ENCODE measurements at places on chromosomes 12 and 14. TPM values are rescaled to one million over a fixed set of nuclear protein-coding genes. Genes with fewer than 3 reads are reported as not detected.

DNA sequence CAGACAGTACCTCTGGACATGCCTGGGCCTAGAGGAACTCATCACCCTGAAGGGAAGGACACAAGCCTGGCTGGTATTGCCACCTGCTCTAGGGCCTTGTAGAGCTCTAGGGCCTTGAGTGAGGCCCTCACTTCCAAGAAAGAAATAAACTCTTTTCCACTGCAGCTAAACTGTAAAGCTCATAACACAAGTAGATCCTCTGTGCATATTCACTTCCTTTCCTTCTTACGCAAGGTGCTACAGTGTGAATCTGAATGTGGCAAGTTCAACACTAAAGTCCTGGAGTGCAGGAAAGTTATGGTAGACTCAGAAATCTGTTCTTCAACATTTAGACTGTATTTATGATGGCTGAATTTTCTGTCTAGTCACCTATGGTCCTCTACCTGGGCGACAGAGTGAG is 14.5 kb downstream of the RNASE3 start:
- no peak for DNase-seq

DNA sequence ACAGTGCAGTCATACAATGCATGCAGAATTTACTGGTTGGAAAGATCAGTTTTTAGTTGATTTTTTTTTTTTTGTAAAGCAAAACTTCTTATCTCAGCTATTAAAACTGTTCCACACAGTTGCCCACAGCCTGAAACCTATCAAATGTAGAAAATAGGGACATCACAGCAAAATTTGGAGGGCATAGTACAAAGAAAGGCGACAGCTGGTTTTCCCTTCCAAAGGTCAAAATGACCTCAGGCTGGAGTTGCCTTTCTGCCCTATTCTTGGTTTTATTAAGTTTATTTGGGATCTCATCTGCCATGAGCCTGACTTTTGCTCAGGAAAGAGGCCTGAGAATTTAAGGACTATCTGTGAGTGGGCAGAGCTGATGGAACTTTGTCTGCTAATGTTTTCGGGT is 28.5 kb downstream of the NOPCHAP1 start:
- no peak for DNase-seq

DNA sequence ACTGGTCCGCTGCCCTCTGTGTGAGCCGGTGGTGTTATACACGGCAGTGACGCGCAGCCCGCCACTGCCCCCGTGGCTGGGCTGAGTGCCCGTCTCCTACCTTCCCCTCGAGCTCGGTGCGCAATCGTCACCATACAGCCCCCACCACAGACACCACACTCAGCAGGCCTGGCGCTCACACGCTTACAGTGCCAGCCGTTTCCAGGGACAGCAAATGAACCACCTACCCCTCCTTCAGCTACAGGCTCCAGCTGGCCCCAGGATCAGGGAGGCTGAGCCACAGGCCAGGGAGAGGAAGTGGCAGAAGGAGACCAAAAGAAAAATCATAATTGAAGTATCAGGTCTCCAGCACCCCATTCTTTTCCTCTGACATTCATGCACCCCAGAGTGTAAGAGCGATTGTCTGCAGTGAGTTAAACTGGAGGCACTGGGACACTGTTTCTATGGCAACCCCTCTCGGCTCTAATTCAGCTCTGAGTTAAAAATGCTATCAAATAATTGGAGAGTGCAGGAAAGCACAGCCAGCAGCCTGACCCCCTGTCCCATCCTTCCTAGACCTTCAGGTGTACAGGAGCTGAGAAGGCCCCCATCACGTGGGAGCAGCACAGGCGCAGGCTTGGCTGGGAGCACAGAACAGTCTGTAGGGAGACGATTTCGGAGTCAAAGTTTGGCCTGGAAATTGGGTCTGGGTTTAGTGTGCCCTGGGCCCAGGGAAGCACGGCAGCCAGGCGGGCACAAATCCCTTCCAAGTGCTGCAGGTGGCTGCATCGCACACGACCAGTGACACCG is 18.0 kb downstream of the LRTM2 start:
- no peak for DNase-seq

- no peak for DNase-seq
Observed at GRCh38 chr12:56220611-56221231, 1.0 kb downstream of the RNF41 start.

GRCh38 chr14:99075771-99076375 is 196.1 kb downstream of the BCL11B start:
- DNase-seq = no peak

DNA sequence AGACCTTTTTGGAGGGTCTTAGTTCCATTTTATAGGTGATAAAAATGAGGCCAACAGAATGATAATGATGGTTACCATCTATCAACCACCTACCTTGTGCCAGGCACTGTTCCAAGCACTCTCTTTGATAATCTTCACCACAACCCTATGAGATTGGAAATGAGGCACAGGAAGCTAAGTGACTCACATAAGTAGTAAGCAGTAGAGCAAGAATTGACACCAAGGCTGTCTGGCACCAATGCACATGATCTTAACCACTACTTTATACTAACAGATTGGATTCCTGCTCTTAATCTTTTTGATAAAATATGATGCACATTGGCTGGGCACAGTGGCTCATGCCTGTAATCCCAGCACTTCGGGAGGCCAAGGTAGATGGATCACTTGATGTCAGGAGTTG is 91.4 kb downstream of the DRAM1 start:
- no peak for DNase-seq

- DNase-seq = peak; percentile 33
Observed at GRCh38 chr14:59483363-59483762, 845 bp downstream of the L3HYPDH start.

DNA sequence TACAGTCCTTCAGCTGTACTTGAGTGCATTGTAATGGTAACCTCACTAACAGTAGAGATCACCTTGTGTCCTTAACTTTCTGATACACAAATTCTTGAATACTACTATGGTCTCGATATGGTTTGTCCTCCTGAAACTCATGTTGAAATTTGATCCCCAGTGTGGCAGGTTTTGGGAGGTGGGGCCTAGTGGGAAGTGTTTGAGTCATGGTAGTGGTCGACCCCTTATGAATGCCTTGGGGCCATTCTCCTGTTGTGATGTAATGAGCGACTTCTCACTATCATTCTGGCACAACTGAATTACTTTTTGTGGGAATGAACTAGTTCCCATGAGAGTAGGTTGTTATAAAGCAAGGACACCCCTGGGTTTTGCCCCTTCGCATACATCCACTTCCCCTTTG is 52.3 kb downstream of the IPO8 start:
- DNase-seq = no peak

DNA sequence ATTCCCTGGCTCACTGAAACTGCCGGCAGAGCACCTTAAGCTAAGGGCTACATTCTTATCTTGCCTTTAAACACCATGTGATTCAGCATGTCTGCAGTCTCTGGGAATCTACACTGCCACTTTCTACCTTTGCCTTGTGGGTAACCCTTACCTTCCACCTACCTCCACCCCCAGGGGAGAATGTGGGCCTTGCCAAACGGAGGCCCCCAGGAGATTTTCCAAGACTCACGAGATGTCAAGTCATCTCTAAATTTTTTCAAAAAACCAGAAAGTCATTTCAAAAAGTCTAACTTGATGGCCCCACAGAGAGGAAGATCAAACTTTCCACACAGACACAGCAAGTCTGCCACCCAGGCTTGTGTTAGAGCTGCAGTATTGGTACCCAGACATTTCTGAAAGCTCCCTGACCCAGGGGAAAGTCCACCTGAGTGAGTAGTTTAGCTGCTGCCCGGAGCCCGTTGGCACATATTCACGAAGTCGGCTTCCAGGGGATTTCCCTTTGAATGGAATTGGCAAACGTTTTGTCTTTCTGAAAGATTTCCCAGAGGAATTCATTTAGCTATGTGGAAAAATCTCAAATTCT is 4.7 kb upstream of the PSMA6 start:
- no peak for DNase-seq

DNA sequence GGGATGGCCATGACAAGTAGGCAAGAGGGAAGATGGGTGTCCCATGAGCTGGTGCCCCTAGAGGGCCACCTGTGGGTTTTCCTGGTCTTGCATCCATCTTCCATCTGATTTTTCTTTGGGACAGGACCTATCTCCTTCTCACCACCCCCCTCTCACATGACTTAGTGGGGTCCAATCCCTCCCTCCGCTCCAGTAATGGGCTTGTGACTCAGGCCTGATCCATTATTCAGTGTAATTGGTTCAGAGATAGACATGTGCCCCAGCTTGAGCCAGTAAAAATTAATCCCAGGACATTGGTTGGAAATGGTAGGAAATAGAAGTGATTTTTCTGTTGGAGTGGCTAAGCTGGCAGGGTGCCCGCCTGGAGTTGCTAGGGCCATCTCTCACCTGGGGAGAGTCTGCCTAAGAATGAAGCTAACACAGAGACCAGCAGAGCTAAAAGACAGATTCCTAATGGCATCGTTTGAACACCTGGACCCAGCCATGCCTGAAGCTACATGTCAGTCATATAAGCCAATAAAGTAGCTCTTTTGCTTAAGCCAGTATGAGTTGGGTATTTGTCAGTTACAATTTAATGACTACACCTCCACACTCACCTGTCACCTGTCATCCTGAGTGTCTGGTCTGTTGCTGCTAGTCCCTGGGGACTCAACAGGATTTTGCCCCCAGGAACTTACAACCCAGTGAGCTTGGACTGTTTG is 14.7 kb downstream of the RASAL1 start:
- no peak for DNase-seq

DNA sequence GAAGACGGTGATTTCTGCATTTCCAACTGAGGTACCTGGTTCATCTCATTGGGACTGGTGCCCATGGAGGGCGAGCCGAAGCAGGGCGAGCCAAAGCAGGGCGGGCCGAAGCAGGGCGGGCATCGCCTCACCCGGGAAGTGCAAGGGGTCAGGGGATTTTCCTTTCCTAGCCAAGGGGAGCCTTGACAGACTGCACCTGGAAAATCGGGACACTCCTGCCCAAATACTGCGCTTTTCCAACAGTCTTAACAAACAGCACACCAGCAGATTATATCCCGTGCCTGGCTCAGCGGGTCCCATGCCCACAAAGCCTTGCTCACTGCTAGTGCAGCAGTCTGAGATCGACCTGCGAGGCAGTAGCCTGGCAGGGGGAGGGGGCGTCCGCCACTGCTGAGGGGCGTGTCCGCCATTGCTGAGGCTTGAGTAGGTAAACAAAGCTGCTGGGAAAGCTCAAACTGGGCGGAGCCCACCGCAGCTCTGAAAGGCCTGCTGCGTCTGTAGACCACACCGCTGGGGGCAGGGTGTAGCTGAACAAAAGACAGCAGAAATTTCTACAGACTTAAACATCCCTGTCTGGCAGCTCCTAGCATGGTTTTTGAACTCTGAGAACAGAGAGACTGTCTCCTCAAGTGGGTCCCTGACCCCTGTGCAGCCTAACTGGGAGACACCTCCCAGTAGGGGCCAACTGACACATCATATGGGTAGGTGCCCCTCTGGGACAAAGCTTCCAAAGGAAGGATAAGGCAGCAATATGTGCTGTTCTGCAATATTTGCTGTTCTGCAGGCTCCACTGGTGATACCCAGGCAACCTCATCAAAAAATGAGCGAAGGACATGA is 77.2 kb downstream of the BAZ1A start:
- no peak for DNase-seq

GRCh38 chr14:63200767-63201166 is 3.5 kb upstream of the RHOJ start:
- no peak for DNase-seq

GRCh38 chr12:72753571-72753970 is 481.4 kb downstream of the TRHDE start:
- no peak for DNase-seq

GRCh38 chr12:131346555-131347344 is 364.1 kb upstream of the SFSWAP start:
- DNase-seq = no peak

DNA sequence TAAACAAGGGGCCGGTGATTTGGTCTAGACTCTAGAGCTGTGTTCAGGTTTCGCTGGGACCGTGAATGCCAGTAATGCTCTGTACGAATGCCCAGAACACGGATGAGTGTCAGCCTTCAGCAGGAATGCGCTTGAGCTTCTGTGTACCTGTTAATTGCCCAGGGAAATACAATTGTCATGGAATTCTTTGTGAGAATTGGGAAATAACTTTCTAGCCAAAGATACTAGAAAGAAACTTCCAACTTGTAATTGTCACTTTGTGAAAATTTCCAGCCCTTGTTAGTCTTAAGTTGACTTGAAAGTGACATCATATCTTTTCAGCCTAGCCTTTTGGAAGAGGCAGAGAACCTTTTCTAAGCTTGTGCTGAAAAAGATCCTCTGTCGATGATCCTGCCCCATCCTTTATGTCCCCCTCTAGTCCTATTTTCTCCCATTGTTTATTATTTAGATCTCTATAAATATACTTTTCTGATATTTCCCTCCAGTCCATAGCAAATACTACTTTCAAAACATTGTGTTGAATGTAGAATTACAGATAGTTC is 2.7 kb downstream of the CHST11 start:
- DNase-seq = no peak

DNA sequence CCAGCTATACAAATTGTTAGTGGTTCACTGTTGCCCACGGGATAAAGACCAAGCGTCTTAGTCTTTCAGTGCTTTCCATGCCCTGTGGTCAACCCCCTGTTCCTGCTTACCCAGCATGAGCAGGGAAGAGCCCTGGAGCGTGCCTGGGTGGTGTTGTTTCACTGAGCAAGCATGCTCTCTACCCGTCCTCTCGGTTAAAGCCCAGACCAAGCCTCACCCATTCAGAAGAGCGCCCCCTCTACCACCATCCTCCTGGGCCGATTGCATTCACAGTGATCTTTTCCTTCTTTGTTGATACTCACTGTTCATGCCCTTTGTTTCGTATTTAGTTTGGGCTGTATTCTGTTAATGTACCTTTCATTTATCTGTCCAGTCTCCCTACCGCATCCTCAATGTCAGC is 25.1 kb downstream of the DYRK4 start:
- DNase-seq = no peak

DNA sequence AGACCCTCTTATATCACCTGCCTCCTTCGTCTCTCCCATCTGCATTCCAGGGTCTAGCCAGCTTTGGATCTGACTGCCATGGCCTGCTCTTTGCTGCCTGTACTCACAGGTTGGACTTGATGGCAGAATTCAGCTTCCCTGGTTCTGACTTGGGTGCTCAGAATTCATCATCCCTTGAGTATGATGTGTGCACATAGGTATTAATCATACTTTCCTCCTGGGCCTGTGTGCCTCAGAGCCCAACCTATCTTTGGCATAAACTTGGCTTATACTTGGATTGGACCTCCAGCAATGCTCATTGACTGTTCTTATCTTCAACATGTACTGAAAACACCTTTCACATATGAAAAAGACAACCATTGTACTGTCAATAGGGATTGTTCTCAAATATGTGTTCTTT is 70.7 kb upstream of the LMNTD1 start:
- no peak for DNase-seq

- DNase-seq = no peak
Observed at GRCh38 chr14:37665479-37665878, 70.0 kb downstream of the TTC6 start.

GRCh38 chr12:65229441-65229840 is 49.0 kb upstream of the MSRB3 start:
- no peak for DNase-seq

Gene RERG
- polyA plus RNA-seq = 39.1 TPM

Gene IGFBP6
- 12.8 TPM for polyA plus RNA-seq

Gene KIF21A
- polyA plus RNA-seq = 41.6 TPM

Gene SMARCC2
- polyA plus RNA-seq = 118 TPM

Gene KRT5
- not detected for polyA plus RNA-seq

Gene C12orf56
- 1.4 TPM for polyA plus RNA-seq

Gene GRIP1
- 23.4 TPM for polyA plus RNA-seq

Gene BCL2L14
- polyA plus RNA-seq = 0.21 TPM

Gene CFAP54
- 2.2 TPM for polyA plus RNA-seq

Gene CCDC196
- 0.26 TPM for polyA plus RNA-seq

Gene CISTR
- polyA plus RNA-seq = not detected
